ENCODE measurements at places on chromosomes 11 and 22. TPM values are rescaled to one million over a fixed set of nuclear protein-coding genes. Genes with fewer than 3 reads are reported as not detected.
A peak's percentile ranks its signal among the peaks of the same experiment; 100 is the strongest.

Gene KDELR3
- total RNA-seq = 9.6 TPM

GRCh38 chr22:18110194-18110953 is at the start of gene TUBA8:
TSS of gene TUBA8 (plus strand) at chr22:18110809. CDS start at chr22:18110866, 57 bp downstream.
- H3K27ac ChIP-seq = no peak within 1 kb of the TSS
- H3K4me3 ChIP-seq = peak within 1 kb of the TSS; percentile 35
- H3K27me3 ChIP-seq = no peaks in the 10 kb centered on the region
- no peaks in the 10 kb centered on the region for H3K36me3 ChIP-seq
- no peaks in the 10 kb centered on the region for H3K4me1 ChIP-seq

Gene MMP12
- not detected for total RNA-seq

Gene CECR2
- 4.4 TPM for total RNA-seq

- no peak overlapping the region for H3K4me3 ChIP-seq
- H3K27ac ChIP-seq = no peak overlapping the region
- no peak for DNase-seq
- H3K36me3 ChIP-seq = no peaks in the 10 kb centered on the region
- H3K4me1 ChIP-seq = no peaks in the 10 kb centered on the region
Observed at GRCh38 chr11:17766073-17766359, 31.4 kb downstream of the KCNC1 start.

DNA sequence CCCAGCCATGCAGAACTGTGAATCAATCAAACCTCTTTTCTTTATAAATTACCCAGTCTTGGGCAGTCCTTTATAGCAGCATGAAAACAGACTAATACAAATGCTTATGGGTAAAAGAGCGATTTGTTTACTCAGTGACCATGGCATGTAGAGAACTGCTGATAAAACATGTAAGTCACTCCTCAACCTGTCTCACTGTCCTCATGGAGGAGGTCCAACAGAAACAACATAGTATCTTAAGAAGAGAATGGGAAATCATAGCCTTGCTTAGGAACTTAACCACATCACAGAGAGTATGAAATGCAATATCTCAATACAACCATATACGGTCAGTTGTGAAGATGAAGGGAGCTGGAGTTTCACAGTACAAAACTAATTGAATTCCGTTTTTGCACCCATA is 1734.0 kb upstream of the RAG2 start:
- no peak overlapping the region for H3K4me3 ChIP-seq
- no peaks in the 10 kb centered on the region for H3K27me3 ChIP-seq
- no peak for DNase-seq
- H3K4me1 ChIP-seq = no peaks in the 10 kb centered on the region

Gene LMO1
- total RNA-seq = 0.14 TPM

All from pancreas (tissue), 10 donors.